Stimulated activated CD4-positive, alpha-beta T cell treated with anti-CD3 and anti-CD28 coated beads, Interleukin-12 subunit alpha, Interleukin-12 subunit beta, amount 100 ng/mL, for 4 hours (primary cell): ENCODE measurements at places on chromosomes 11 and 22.
A peak's percentile ranks its signal among the peaks of the same experiment; 100 is the strongest.

GRCh38 chr22:24444729-24445466 lies 17.5 kb downstream of the ADORA2A start:
- no peak for DNase-seq

DNA sequence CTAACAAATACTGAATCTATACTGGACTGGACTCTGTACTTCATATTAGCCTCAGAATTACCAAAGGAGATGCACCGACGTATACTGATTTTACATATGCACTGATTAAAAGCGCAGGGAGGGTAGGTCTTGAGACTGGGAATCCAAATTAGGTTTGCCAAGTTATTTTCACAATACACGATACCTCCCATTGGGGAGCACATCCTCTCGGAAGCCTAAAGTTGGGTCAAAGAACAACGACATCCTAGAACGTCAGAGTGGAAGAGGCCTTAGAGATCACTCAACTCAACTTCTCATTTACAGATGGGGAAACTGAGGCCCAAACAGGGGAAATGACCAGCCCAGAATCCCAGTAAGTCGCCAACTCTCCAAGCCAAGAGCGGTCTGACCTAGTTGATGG lies 626 bp downstream of the DNAL4 start:
- DNase-seq = no peak

GRCh38 chr22:26559961-26560575 lies 29.9 kb downstream of the TPST2 start:
- no peak for DNase-seq

- DNase-seq = no peak
These were observed 64.8 kb downstream of the PAK1 start for GRCh38 chr11:77409046-77409445.

- DNase-seq = no peak
These were observed 1.8 kb downstream of the FJX1 start for GRCh38 chr11:35619855-35620640.

DNA sequence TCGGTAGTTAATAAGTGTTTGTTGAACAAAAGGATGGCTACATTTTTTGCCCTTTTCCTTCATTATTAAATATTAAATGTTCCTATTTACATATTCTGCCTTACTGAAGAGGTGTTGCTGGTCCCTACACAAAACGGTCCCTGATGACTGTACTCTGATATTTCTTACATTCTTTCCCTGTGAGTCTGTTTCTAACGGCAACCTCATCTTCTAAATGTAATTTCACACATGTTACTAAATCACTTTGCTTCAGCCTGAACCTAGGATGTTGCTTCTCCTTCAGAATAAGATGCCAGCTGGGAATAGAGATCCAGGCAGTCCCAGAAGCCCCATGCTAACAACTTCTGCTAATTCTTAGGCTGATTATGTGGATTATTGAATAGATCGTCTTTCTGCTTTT lies 50.3 kb downstream of the SPON1 start:
- no peak for DNase-seq

- DNase-seq = no peak
These were observed 786 bp upstream of the ANKRD42 start for GRCh38 chr11:83192606-83193245.

DNA sequence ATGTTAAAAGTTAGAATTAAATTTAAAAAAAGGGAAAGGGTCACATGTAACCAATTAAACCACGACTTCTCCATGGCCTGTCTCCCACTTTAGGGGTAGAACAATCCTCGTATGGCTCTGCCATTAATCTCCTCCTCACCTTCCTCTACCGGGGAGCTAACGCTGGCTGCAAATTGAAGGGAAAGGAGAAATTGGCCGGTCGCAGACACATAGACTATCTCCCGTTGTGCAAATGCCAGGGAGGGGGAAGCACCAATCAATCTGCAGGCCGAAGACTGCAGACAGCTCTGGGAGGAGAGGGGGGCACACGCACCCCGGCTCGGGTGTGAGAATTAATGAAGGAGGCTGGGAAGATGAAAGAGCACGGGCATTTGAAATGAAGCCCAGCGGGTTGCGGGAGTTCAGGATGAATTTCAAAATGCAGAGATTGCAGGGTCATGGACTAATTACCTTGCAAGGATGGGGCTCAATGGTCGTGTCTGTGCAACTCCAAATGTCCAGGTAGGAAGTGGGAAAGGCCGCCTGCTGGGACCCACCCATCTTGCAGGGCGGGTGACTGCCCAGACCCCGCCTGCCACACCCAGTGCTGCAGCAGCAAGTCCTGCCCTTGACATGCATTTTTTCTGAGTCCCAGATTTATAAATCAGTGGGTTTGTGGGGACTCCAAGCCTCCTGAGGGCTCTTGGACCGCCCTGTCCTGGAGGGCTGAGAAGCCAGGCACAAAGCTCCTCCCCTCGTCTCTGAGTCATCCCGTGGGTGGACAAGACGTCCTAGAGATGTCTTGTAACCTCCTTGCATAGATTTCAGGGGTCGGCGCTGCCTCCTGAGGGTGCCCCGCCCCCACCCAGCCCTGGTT lies 534.2 kb downstream of the TBC1D22A start:
- DNase-seq = no peak

DNA sequence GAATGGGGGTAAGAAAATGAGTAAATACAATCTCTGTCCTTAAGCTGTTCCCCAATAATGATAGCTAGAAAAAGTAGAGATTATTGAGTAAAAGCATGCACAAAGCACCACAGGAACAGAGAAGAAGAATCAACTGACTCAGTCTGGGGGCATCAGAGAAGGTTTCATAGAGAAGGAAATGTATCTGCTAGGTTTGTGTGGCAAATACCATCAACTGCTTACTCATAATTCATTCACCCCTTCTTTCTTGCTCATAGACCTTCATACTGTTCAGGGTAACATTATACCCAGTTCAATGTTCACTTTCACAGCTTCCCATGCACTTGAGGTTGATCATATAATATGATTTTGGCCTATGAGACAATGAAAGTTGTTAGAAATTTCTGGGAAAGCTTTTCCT lies 85.2 kb upstream of the SCUBE2 start:
- no peak for DNase-seq

DNA sequence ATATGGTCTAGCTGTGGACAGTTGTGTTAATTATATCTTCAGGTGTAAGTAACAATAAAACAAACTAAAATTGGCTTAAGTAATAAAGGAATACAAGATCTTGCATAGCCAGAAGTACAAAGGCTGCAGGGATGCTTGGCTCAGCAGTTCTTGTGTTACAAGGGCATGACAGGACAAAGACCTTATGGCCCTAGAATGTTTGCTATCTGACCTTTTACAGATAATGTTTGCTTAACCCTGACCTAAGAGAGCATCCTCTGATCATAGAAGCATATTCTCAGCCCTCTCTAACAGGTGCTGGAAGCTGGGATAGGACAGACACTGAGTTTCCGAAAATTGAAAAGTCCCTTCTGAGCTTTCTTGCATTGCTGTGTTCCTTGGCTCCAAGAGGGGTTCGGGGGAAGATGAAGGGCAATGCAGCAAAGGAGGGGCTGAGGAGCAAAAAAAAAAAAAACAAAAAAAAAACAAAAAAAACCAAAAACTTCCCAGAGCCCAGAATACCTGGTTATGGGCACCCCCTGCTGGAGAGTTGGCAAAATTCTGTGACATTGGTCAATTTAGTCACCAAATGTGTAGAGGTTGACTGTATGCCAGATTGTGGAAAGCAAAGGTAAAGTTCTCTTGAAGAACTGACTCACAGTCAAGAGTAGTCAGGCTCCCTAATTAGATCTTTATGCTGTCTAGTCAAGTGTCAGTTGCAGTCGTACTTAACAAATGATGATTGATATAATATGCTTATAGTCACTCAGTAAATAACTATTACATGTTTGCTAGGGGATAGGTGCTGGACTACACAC lies 10.4 kb upstream of the HIKESHI start:
- DNase-seq = peak; percentile 63

- no peak for DNase-seq
These were observed 51.7 kb downstream of the MACROD1 start for GRCh38 chr11:64114231-64114630.

GRCh38 chr22:23692598-23693291 lies 1.9 kb downstream of the RGL4 start:
- no peak for DNase-seq

DNA sequence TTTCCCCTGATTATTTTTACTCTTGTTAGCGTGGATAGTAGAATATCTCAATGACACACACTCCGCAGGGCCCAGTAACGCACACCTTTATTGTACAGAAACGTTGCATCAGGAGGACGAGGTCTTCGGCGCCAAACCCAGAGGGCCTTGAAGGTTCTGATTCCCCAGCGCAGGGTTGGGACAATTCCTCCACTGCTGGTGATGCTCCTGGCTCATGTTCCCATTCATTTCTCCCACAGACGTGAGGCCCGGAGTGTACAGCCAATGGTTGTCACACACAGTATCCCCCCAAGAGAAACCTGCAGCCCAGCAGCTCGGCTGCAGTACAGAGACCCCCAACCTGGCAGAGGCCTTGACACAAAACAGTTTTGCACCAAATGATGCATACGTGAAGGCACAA lies 6.1 kb upstream of the ANO1 start:
- no peak for DNase-seq

DNA sequence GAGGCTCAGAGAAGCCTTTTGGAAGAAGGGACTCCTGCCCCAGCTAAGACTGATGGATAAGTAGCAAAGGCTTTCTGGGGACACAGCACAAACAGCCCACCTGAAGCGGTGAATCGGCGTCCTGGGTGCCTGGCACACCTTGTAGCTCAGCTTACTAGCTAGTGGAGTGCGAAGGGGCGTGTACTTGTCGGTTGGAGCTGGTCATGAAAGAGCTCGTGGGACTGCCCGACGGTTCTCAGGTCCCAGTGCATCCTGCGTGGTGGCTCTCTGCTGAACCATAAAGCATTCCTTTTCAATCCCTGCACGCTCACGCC lies 690 bp upstream of the UVRAG start:
- no peak for DNase-seq

- no peak for DNase-seq
These were observed 284.5 kb downstream of the LARGE1 start for GRCh38 chr22:33635766-33636165.

DNA sequence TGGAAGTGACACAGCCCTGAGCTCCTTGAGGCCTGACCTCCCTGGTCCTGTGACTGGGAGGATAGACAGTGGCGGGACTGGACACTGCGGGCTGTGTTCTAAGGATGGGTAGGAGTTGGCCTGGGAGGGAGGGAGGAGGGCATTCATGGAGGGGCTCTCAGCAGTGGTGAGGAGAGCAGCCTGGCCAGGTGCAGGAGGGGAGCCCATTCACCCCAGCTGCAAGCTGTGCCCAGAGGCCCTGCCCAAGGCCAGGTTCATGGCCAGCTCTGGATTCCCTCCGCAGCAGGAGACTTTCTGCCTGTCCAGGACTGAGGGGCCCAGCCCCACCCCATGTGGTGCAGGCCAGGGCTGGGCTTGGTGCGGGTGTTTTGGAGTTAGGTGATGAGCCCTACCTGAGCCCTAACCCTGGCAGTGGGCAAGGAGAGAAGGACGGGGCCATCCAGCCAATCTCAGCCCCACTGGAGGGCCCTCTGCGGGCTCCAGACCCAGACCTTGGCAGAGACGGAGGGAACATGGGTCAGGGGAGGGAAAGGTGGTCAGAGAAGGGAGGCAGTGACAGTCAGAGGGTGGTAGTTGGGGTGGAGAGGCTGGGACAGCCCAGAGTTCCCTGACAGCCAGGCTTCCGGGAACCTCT lies 26.8 kb downstream of the CACNA1I start:
- DNase-seq = no peak

- no peak for DNase-seq
These were observed 73.5 kb downstream of the BRD1 start for GRCh38 chr22:49753961-49754695.

- no peak for DNase-seq
These were observed 13.6 kb upstream of the MUC2 start for GRCh38 chr11:1060852-1061616.

- no peak for DNase-seq
These were observed 1.5 kb downstream of the BEST1 start for GRCh38 chr11:61951484-61952135.

DNA sequence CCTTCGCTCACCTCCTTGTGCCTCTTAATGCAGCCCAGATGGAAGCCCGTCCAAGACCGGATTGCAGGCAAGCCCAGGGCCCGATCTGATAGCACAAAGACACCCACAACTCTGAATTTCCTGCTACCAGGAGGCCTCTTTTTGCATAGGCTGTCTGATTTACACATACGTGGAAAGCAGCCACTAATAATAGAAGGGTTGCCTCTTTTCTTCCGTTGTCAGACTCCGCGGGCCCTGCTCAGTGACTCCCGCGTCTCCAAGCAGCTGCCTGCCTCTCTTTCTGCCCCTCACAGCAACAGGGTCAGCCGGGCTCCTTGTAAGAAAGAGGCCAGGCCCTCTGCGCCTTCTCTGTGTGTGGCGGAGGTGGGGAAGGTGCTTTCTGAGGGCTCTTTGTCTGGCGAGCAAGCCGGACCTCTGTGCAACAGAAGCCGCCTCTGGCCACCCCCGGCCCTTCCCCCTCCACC lies 26.7 kb downstream of the FLI1 start:
- DNase-seq = peak; percentile 43

DNA sequence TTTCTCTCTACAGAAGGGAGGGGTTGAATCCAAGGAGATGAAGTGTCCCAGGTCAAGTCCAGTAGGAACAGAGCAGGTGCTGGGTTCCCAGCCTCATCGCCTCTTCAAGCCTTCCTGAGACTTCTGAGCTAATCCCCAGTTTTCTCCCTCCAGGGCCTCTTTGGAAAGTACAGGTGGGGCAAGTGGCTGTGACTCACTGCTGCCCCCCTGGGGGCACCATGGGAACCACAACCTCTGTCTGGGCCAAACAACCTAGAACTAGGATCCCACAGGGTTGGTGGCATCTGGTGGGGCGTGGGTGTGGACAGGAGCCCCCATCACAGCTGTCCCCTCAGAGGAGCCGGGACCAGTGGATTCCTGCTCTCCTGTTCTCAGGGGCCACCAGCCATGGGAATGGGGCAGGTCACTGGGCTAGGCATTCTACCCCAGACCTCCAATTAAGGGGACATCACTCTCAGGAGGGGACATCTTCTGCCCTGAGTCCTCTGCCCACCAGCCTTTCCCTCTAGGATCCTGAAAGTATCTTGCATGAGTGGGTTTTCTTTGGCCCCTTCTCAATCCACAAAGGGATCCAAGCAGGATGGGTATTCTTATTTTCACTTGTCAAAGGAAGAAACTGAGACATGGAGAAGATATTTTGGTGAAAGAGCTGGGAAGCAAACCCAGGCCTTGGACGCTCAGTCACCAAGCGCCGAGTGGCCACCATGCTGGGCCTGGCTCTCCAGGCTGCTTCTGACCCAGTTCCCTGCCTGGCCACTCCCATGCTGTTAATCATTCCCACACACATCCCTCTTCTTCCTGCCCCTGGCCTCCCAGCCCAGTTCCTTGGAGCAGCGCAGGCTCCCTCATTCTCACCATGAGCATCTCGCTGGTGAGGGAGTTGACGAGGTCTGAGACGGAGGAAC lies 23.8 kb downstream of the LRRC10B start:
- peak; percentile 38 for DNase-seq
